ENCODE measurements at places on chromosomes 2 and 18.

GRCh38 chr2:183459466-183459865, 335.2 kb downstream of the NUP35 start:
- DNase-seq = peak; percentile 81

GRCh38 chr2:26723475-26723874, 31.0 kb downstream of the KCNK3 start:
- DNase-seq = no peak

GRCh38 chr2:102809291-102810189, 47.7 kb downstream of the TMEM182 start:
- DNase-seq = no peak

GRCh38 chr18:35045121-35045520, 3.9 kb downstream of the MAPRE2 start:
- peak; percentile 74 for DNase-seq

DNA sequence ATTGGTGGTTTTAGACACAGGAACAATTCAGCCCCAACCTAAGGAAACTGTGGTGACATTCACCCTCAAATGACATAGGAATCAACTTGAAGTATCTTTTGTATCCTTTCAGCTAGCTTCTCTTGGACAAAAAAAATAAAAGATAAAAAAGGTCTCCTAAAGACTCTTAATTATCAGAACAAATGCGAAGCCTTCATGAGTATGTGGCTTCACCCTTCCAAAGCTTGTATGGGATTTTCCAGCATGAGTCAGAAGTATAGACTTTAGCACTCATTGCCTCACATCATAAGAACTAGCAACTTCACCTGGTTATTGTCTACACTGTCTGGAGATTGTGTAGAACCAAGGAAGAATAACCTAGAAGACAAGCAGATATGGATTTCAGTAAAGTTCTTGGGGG, 135.4 kb downstream of the LAMA3 start:
- no peak for DNase-seq

DNA sequence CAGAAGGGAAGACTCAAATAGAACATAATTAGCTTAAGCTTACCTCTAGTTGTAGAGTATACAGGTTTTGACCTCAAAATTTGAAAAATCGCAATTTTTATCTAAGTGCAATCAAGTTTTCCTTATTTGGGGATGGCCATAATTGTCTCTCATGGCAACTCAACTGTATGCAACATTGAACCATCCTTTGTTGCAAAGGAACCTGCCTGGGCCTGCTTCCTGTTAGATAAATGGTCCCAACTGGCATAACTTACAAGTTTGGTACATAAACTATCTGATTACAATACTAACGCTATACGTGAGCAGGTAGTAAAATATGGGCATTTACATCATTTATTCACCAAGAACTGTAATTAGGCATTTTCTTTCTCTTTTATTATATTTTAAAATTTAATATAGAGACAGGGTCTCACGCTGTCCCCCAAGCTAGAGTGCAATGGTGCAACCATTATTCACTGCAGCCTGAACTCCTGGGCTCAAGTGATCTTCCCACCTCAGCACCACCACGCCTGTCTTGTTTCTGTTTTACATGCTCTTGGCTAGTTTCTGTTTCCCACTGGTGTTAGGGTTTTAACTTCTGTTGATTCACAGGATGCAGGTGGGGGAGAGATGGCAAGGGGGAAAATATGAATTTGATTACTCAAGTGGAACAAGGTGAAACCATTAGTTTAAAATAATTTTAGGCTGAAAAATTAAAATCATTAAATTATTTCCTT, 55.3 kb upstream of the B3GNT2 start:
- DNase-seq = peak; percentile 13

DNA sequence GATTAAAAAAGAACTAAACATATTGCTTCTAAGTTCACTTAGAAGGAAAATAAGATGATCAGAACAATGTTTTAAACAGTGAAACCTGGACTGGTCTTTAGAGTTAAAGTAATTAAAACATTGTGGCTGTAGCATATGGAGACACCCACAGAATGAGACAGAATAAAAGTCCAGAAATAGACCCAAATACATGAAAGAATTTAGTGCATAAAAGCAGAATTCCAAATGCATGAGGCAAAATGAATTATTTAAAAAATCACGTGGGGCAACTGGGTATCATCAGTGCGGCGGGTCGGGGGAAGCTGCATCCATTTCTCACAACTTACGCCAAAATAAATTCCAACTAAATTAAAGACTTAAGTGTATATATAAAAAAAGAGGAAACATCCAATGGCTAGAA, 12.1 kb downstream of the RNF149 start:
- DNase-seq = no peak

GRCh38 chr2:13252615-13253014, 535.9 kb downstream of the TRIB2 start:
- no peak for DNase-seq

Measured in NCI-H2171 treated with DMSO at 0.1 percent for 48 hours (cell line).